ENCODE measurements at places on chromosomes 3 and 15.

- DNase-seq, result peak; percentile 46
These were observed 163.2 kb downstream of the B3GALNT1 start for GRCh38 chr3:160941885-160942494.

DNA sequence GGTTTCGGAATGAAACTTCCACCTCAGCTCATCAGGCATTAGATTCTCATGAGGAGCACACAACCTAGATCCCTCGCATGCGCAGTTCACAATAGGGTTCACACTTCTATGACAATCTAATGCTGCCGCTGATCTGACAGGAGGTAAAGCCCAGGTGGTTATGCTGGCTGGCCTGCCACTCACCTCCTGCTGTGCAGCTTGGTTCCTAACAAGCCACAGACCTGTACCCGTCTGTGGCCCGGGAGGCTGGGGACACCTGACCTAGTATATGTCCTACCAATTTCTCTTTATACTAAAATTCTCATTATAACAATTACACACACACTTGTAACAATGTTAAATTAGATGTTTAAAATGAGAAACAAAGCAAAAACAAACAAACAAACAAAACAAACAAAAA is 172.2 kb downstream of the SLC9A9 start:
- no peak for DNase-seq

GRCh38 chr15:90192961-90193786 is 8.0 kb upstream of the SEMA4B start:
- no peak for DNase-seq

DNA sequence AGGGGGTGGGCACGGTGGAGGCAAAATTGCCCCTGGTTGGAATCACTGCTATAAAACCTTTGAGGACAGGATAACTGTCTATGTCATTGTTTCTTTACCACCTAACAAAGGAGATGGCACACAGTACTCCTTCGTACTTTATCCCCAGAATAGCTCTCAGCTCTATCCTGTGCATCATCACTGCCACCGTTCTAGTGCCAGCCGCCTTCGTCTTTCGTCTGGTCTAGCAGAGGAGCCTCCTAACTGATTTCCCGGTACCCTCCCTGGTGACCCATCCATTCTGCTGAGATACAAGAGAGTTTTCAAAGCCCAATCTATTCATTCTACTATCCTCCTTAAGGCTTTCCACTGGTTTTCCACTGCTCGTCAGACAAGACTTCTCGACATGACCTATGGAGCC is 67.9 kb upstream of the PRICKLE2 start:
- DNase-seq, result no peak

DNA sequence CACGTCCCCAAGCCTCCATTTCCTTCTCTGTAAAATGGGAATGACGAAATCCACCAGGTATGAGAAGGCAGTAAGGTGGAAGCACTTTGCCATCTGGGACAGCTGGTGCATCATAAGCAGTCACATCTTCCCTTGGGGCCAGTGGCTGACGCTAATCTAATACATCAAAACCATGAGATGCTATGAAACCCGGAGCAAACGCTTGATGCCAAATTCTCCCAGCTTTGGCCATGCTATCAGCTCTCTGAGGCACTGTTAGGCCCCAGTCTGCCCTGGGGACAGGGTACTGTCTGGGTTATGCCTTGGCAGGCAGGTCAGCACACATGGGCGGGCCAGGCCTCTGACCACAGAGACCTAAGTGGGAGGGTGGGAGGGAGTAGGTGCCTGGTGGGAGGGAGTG is 66.1 kb downstream of the ADAMTS17 start:
- no peak for DNase-seq

Data from stimulated activated CD8-positive, alpha-beta memory T cell treated with anti-CD3 and anti-CD28 coated beads, Interleukin-2, amount 100 ng/mL, for 1 hour (primary cell).